T-helper 9 cell (primary cell): ENCODE measurements at places on chromosomes 16 and 17.

- no peak for DNase-seq
These were observed 628.2 kb upstream of the RBFOX1 start for GRCh38 chr16:6704306-6704930.

DNA sequence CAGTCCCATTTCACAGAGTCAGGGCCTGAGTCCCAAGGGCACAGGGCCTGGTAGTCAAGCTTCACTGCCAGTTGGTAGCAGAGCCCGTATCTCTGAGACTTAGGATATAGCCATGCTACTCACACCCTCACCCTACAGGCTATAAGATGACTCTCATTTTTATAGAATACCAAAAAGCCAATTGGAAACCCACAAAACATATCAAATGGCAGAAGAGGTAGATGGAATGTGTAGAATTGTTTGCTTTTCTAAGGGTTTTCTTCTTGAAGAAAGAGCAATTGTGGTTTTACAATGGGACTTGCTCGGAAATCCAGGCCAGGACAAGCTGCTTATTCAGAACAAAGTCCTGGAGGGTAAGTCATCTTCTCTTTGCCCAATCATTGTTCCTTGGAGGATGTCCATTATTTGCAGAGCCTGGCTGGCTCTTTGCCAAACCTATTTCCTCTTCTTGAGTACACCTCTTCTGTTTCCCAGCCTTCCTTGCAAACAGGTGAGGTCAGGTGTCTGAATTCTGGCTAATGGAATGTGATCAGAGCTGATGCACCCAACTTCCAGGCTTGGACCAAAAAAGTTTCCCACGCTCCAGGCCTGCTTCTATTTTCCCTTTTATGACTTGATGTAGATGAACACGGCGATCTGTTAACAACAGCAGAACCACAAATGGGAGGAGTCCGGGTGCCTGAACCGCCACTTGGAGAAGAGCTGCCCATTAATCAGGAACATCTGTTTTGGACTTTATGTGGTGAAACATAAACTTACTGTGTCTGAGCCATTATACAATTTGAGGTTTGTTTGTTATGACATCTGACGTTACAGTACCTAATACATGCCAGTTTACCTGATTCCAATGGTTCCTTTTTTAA is 16.9 kb upstream of the CCL22 start:
- DNase-seq, result no peak

DNA sequence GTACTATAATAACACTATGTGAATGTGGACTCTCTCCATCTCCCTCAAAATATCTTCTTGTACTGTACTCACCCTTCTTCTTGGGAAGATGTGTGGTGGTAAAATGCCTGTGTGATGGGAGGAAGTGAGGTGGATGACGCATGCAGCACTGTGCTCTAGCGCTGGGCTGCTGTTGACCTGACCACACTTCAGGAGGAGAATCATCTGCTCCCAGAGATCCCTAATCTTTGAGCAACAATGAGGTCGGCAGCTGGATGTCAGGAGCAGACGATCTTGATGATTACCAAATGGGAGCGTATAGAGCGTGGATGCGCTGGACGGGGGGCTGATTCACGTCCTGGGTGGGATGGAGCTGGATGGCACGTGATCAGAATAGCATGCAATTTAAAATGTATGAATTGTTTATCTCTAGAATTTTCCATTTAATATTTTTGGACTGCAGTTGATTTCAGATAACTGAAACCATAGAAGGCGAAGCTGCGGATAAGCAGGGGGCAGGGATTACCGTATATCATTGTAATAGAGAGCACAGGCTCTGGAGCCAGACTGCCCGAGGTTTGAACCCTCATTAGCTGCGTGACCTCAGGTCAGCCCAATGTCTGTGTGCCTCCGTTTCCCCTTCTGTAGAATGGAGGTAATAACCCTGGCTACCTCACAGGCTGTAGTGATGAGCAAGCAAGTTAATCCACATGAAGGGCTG is 23.7 kb upstream of the CYLD start:
- no peak for DNase-seq

DNA sequence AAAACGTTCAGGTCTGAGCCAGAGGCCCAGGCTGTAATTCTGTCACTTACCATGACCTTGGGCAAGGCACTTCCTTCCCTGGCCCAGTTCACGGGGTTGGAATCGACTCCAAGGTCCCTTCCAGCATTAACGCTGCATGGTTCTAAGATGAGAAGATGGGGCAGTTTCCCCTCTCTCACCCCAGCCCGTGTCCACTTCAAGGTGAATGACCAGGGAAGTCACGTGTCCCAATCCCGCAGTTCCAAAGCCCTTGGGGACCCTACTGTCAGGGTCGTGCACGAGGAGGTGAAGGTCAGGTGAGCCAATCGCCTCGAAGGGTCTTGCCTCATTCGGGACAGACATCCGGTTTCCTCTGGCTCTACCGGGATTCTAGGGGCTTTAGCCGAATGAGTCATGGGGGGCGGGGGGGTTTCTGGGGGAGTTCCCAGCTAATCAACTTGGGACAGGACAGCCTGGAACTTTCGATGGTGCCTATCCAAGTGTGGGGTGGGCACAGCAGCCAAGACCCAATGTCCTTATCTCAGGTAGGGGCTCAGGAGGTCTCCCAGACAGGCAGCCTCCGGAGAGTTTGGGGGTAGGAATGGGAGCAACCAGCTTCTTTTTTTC is 762 bp upstream of the CSF3 start:
- DNase-seq, result no peak
